ENCODE measurements at places on chromosomes 6 and 20.
A peak's percentile ranks its signal among the peaks of the same experiment; 100 is the strongest.

DNA sequence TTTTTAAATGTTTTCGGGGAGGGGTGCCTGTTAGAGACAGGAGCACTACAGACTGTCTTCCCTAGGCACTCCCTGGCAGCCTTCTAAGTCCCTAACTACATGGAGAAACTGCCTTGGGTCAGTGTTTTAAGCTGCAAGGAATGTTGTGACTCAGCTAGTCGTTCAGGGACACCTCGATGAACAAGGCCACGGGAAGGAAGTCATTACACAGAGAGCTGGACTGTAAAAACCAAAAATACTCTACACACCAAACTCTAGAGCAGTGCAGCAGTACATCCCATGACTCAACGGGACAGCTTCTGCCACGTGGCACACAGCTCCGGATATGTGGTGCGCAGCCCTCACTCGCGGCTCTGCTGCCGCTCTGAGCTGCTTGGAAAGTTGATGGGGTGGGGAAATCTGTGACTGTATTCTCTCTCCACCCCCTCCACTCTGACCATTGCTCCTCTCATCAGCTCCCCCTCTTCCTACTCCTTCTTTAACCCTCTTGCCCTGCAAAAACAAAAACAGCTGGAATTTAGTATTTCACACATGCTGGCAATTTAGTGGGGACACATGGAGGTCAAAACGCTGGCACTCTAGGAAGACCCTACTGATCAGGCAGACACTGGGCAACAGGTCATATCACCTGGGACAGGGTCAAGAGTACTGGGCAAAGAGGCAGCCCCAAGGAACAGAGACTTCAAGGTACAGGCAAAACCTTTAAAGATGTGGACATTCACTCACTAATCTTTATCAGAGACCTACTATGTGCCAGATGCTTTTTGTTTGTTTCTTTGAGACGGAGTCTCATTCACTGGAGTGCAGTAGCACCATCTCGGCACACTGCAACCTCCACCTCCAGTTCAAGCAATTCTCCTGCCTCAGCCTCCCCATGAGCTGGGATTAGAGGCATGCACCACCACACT lies 10.9 kb upstream of the LPIN3 start:
- DNase-seq: peak; percentile 93

DNA sequence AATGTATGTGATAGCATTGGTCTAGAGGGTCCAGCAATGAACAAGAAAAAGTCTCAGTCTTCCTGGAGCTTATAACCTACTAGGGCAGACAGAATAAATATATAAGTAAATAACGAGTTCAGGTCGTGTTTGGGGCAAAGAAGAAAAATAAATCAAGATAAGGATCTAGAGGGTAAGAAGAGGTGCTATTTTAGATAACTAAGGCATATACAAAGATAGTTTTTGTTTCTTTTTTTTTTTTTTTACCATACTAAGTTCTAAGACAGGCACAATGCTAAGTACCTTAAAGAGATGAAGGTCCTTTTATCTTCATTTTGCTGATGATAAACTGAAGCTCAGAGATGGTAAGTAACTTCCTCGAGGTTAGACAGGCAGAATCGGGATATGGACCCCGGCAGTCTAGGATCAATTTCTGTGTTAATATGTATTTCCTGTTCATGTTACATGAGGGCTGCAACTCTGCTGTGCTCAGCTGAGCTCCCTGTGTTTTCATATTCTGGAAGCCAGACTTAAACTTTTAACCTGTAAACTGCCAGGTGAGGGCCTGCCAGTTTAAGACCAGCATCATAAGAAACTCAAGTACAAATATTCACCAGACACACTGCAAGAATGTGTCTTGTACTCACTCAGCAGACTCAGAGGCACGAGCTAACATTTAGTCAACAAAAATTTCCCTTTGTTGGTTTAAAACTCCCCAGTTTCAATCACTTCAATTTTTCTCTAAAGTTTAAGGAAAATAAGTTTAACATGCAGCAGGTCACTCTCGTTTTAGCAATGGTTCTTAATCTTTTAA lies 23.3 kb downstream of the SESN1 start:
- no peak for DNase-seq

- DNase-seq: no peak
Observed at GRCh38 chr6:68658338-68658737, 23.3 kb downstream of the ADGRB3 start.

DNA sequence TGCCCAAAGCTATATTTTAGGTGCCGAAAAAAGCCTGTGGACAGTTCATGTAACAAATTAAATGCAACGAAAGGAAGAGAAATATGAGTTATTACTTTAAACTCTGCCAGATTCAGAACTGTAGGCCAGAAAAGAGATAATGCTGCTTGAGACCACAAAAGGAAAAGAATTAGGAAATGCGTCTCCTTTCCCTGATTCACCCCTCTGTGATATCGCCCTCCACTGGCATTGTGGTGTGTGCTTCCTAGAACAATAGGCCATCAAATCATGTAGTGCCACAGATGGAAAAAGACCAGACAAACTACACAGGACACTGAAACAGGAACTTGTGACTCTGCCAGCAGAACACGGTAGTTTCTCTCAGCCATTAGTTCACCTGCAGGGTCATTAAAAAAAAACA lies 14.7 kb upstream of the LAMA4 start:
- no peak for DNase-seq

GRCh38 chr20:45850238-45850637 lies 7.0 kb downstream of the ACOT8 start:
- DNase-seq: no peak

- no peak for DNase-seq
Observed at GRCh38 chr6:47241742-47242482, 67.8 kb downstream of the TNFRSF21 start.

GRCh38 chr6:30684386-30685156 lies 1.9 kb downstream of the PPP1R18 start:
- DNase-seq: peak; percentile 41

GRCh38 chr6:170232186-170233002 lies 58.5 kb downstream of the DLL1 start:
- no peak for DNase-seq

GRCh38 chr6:116002756-116003155 lies 57.9 kb downstream of the FRK start:
- no peak for DNase-seq

GRCh38 chr6:41705996-41706835 lies 29.2 kb downstream of the TFEB start:
- peak; percentile 86 for DNase-seq

DNA sequence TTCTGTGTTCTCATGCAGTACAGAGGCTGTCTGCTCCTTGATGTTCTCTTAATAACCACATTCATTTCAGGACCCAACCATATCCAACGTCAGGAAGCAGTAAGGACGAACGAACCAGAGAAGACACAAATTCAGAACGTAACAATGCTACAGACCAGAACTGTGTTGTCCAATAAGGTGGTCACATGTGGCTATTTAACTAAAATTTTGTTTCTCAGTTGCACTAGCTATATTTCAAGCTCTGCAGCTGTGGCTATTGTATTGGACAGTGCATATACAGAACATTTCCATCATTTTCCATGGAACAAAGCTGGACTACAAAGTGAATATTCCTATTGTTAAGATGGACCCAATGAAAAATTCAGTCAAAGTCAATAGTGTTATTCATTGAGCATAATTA lies 27.0 kb downstream of the MAP7 start:
- no peak for DNase-seq

DNA sequence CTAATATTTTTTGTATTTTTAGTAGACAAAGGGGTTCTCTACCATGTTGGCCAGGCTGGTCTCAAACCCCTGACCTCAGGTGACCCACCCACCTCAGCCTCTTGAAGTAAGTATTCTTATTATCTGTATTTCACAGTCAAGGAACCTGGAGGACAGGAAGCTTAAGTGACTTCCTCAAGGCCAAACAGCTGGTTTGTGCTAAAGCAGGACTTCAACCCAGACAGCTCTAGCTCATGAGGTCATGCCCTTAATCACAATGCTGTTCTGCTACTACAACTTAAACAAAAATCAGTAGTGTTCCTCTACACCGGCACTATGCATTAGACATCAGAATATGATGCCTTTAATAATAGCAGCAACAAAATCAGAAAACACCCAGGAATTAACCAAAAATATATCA lies 168.9 kb downstream of the ADGB start:
- no peak for DNase-seq

DNA sequence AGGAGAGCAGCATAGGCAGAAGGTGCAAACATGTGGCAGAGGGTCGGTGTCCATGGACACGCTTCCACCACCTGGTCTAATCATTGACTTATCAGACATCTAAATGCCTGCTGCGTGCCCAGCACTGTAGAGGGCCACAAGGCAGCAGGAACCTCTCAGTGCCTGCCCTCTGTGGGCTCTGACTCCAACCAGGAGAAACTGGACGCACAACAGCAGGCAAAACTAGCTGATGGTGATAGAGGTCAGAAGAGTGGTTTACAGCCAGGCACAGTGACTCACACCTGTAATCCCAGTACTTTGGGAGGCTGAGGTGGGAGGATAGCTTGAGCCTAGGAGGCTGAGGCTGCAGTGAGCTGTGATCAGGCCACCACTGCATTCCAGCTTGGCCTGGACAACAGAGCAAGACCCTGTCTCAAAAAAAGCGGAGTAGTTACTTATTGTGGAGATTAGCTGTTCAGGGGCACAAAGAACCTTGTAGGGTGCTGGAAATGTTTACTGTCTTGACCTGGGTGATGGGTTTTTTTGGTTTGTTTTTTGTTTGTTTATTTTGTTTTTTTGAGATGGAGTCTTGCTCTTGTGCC lies 46.5 kb downstream of the PPARD start:
- no peak for DNase-seq

DNA sequence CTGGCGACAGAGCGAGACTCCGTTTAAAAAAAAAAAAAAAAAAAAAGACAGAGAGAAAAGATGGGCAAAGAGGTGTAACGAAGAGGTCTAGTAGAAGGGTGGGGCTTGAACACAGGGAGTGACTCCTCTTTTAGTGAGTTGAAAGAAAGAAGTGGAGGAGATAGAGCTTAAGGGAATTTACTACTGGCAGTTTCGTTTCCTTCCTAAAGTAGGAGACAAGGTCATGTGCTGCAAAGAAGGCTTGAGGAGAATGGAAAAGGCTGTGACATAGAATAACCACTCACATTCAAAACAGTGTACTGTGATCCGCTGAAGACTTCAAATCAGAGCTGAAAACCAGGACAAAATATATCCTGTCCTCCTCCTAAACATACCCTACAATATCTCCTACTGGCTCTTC lies 63.8 kb upstream of the EIF2S2 start:
- DNase-seq: no peak

DNA sequence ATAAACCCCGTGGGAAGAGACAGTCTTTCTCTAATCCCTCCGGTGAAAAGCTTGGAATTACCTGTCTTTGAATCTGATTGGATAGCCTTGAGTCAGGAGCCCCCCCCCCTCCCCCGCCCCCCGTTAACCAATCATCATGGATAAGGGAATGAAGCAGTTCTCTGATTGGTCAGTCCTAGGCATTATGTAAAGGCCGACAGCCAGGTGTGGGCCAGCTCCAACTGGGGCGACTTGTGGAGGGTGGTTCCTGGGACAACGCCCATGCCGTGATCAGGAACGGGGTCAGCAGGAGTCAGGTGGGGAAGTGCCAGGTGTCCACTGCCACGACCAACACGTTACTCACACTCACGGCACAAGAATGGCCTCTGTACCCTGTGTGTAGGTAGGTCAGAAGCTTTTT lies 406.8 kb upstream of the SULF2 start:
- DNase-seq: no peak

DNA sequence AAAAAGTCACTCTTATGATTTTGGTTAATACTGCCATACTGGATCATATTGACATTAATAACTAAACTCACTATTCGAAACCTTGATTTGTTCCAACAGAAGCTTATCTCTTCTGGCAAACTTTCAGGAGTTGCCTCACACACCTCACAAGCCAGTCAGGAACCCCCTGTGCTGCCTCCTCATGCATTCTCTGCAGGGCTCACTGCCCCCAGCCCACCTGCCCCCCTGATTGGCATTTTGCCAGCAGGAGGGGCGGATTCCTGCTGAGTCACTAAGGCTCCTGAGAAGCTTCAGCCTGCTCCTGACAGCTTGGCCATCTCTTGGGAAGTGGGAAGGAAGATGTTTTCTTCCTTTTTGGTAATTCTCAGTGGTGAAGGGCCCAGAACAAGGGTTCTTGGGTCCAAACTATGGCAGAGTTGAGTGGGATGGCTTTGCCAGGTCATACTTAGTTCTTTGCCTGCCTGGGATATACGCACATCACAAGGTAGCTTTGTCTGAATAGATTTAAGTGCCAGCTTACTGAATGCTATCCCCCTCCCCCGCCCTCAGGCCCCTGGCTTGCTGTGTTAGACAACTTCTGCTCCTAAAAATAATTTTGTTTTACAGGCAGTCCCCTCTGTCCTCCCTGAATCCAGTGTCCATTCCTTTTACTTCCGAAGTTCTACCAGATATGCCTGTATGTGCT lies 31.4 kb downstream of the SLC35F1 start:
- DNase-seq: no peak

DNA sequence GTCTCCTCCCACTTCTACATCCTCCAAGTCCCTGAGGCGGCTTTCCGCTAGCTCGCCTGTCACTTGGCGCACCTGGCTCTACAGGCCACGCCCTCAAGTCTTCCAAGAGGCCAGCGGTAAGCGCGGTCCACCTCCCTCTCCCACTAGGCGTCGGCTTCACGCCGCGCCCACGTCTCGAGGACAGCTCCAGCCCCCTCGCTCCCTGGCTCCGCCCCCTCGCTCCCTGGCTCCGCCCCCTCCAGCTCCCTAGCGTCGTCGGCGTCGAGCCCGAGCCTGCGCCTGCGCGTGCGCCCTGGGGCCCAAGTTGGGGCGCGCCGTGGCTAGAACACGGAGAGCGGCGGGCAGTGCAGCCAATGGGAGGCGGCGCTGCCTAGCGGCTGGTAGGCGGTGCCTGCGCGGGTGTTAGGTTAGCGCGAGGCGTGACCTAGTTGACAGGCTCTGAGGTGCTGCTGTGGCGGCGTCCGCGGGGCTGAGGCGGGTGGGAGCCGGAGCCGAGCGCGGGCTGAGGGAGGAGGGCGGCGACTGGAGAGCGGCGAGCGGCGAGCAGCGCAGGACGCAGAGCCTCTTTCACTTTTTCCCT lies at the start of gene MACROD2:
Gene MACROD2, plus strand, starts transcription at position 431 of the 580 bp plus-strand sequence.
- peak; percentile 94 for DNase-seq

DNA sequence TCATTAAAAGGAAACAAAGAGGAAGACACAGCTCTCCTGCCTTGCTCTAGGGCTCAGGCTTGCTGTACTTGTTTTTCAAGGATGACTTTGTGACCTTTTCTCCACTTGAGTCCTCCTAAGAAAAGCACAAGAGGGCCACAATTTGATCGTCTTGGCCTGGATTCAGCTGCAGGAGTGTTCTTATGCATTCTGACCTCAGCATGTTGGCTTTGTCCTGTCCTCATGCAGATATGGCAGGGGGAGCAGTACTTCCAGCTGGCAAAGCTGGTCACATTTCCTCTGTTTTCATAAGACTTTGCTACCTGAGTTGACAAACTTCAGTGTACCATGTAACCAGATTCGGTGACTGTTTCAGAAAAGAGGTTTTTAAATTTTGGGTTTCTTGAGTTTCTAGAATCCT lies 30.8 kb downstream of the KDM1B start:
- no peak for DNase-seq

- DNase-seq: peak; percentile 2
Observed at GRCh38 chr6:392441-393390, 1.2 kb downstream of the IRF4 start.

Data from adipocyte (in vitro differentiated cells).